ENCODE measurements at places on chromosomes 6 and 20. TPM values are rescaled to one million over a fixed set of nuclear protein-coding genes. Genes with fewer than 3 reads are reported as not detected.

The KIAA0408 gene
- polyA plus RNA-seq, result 0.65 TPM

The AFDN gene
- polyA plus RNA-seq, result 7.4 TPM

The BTNL2 gene
- polyA plus RNA-seq, result not detected

The CDK19 gene
- 8.4 TPM for polyA plus RNA-seq

All from spleen (tissue), 13 donors.